ENCODE measurements at places on chromosomes 12 and 14. TPM values are rescaled to one million over a fixed set of nuclear protein-coding genes. Genes with fewer than 3 reads are reported as not detected.

Gene CCDC197
- not detected for total RNA-seq

Gene SIX6
- total RNA-seq = not detected

Gene GALNT9
- total RNA-seq = not detected

Gene C14orf132
- 0.05 TPM for total RNA-seq

Gene SLC24A4
- total RNA-seq = 0.09 TPM

Gene TAMALIN
- 47.6 TPM for total RNA-seq

Gene AGAP2
- total RNA-seq = 17.5 TPM
